Stimulated activated CD4-positive, alpha-beta T cell treated with anti-CD3 and anti-CD28 coated beads, Interleukin-4, amount 100 ng/mL, for 48 hours (primary cell): ENCODE measurements at places on chromosomes 3 and 15.
A peak's percentile ranks its signal among the peaks of the same experiment; 100 is the strongest.

DNA sequence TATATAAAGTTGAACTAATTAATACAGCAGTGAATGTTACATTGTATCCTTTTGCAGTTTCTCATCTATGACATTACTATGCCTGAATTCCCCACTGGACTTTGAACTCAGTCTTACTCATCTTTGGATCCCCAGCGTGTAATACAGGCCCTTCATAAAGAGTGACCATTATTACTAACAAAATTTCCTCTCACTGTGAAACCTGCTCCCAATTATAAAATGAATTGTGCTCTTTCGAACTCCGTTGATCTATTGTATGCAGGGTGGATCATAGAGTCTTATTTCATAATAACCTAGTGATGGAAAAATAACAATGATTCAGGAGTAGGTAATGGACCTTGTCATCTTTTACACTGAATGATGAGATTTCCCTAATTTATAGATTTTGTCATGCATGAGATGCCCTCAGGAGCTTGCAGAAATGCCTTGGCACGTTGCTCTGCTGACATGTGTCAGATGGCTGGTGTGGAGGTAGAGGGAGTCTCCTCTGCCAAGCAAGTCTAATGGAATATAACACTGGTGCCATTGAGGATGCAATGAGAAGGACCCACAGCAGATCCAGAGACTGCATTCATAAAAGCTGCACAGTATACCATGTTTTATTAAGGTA lies 25.5 kb downstream of the B3GNT5 start:
- DNase-seq, result no peak

- no peak for DNase-seq
Measured at GRCh38 chr3:82587174-82587573, 825.7 kb upstream of the GBE1 start.

DNA sequence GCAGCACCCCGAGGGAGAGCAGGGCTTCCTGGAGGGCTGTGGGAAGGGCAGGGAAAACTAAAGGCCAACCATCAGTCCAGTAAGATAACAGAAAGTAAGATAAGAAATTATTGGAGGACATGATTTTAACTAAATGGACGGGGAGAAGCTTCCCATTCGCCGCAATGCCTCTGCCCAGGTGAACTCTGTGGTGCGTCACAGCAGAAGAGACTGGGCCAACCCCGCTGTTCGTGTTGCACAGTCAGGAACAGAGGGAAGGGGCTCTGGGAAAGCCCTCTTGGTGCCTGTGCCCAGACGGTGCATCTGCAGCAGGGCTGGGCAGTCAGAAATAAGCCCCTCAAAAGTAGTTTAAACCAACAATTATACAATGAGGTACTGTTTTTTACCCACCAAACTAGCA lies 284.1 kb downstream of the OCA2 start:
- DNase-seq, result no peak

DNA sequence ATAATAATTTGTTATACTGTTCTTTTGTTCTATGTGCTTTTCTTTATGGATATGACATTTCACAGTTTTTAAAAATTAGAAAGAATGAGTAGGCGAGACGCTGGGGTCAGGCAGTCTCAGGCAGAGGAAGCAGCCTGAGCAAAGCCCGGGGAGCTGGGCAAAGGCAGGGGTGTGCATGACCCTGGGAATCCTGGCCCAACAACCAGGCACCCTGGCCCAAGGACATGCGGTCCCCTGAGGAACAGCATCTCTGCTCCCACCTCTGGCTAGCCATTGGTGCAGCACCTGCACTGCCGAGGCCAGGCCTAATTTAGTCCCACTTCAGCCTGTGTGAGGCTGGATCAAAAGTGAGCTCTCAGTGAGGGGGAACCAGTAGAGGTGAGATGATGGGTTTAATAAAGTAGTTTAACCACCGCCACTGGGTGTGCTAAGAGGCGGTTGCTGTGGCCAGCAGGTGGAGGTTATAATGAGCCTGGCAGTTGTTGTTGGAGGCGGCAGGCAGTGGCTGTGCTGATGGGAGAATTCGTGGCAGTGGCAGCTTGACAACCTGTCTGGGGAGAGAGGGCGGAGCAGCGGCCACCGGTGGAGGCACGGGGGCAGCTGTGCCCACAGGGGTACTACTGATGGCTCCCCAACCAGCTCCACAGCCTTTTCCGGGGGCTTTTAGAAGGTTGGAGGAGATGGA lies 41.5 kb downstream of the PRKCD start:
- DNase-seq, result no peak

- DNase-seq, result no peak
Measured at GRCh38 chr3:120300971-120301370, 15.9 kb upstream of the GPR156 start.

- DNase-seq, result no peak
Measured at GRCh38 chr3:20323307-20323927, 137.4 kb upstream of the SGO1 start.

- no peak for DNase-seq
Measured at GRCh38 chr3:27657871-27658270, 64.3 kb downstream of the EOMES start.

- no peak for DNase-seq
Measured at GRCh38 chr3:22450786-22451400, 699.9 kb upstream of the ZNF385D start.

DNA sequence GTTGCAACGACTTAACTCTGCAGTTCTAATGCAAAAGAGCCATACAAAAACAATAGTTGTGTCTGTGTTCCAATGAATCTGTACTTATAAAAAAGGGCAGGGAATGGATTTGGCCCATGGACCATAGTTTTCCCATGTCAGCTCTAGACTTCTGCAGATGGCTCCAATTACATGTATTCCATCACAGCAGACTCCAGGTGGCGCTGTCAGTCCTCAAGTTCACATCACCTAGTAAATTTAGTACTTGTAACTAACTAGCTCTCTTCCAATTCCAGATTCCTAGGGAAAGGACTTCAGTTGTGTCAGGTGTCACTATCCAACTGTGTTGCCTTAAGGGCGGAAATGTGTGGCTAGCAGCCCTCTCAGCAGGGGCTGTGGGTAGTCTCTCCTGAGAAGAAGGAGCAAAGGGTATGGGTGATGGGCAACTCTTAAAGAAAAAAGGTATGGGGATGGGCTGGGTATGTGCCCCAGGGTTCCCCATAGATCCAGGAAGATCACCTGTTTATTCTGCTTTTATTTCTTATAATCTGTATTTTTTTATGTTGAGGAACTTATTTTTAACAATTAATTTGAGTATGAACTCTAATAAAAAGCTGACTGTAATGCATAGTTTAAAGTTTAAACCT lies 36.2 kb downstream of the BBS4 start:
- peak; percentile 51 for DNase-seq

DNA sequence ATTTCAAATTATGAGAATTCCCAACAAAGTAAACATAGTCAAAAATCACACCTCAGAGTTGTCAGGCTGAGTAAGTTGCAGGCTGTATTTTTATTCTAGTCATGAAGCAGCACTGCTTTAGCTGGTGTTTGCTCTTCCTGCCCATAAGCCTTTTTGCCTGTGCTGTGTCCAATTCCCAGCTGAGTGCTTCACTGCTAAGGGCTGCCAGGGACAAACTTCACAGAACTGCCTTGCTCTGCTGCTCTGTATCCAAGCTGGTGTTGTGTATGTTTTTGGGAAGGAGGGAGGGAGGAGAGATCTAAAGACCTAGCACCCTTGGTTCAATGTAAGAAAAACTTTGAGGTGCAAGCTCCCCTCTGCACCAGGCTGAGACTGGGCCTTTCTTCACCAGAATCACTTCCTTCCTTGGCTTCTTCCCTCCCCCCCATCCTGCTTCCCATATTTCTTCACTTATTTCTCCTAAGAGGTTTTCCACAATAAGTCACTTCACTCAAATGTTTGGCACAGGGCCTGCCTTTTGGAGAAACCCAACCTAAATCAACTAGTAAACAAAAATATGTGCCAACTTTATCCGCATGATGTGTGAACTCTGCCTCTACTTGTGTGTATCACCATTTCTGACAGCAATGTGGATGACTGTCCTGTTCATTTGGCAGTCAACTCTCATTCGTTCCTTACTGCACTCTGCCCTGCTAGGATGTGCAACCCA lies 156.1 kb downstream of the TBL1XR1 start:
- no peak for DNase-seq

DNA sequence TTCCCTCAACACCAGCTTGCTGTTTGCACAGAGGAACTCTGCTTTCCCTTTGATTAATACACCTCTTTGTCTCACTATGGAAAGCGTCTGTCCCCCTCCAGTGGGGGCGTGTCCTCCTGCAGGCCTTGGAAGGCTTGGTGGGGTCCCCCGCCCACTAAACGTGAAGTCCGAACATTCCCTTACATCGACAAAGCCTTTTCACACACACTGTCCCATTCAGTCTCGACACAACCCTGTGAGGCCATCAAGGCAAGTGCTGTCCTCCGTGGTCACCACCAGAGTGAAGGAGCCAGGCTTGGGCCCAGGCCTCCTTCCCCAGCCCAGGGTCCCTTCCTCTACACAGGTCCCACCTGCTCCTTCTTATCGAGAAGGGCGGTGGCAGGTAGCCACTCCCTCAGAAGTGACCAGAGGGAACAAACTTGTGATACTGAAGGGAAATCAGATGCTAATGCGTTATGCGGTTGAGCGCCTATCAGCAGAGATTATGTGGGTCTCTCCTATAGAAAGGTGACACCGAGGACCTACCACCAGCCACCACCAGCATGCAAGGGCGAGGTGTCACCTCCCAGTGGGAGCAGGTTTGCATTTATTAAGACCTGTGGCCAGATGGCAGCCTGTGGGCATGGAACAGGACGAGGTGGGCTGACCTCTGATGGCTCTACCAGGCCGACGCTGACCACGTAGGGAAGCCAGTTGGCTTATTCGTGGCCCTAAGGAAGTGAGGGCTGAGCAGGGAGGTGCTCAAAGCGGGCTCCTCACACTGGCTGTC lies 6.6 kb downstream of the NRROS start:
- no peak for DNase-seq

DNA sequence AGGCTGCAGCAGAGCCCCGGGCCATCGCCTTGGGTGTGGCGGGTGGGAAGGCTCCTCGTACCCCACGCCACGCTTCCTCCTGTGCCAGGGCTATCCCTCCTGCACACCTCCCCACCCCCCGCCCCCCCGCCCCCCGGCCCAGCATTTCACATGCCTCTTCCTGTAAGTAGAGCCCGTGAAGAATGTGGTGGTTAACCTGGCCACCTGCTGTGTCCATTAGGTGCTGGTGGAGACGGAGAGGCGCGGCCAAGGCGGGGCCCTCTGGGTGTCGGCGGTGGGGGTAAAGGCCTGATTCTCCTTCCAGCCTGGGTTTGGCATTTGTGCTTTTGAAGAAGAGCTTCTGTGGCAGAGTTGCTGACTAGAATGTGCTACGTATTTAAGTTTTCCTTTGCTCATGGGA lies 127.8 kb downstream of the CHDH start:
- DNase-seq, result no peak

DNA sequence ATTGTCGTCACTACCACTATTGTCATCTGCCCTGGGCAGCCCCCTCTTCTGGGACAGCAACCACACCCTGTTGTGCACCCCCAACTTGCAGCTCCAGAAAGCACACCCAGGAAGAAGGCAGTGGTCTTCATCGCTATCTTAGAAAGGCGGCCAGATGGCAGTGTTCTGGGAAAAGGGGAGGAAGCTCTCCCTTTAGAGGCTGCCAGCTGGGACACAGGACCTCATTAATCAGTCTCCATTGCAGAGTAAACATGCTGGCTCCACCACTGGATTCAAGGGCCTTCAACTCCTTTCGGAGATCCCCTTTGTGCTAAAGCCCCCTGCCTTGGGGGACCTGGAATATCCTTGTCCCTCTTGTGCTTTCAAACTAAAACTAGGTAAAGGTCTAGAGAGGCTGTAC lies 199.3 kb upstream of the LINGO1 start:
- no peak for DNase-seq
